ENCODE measurements at places on chromosomes 1 and 21.

DNA sequence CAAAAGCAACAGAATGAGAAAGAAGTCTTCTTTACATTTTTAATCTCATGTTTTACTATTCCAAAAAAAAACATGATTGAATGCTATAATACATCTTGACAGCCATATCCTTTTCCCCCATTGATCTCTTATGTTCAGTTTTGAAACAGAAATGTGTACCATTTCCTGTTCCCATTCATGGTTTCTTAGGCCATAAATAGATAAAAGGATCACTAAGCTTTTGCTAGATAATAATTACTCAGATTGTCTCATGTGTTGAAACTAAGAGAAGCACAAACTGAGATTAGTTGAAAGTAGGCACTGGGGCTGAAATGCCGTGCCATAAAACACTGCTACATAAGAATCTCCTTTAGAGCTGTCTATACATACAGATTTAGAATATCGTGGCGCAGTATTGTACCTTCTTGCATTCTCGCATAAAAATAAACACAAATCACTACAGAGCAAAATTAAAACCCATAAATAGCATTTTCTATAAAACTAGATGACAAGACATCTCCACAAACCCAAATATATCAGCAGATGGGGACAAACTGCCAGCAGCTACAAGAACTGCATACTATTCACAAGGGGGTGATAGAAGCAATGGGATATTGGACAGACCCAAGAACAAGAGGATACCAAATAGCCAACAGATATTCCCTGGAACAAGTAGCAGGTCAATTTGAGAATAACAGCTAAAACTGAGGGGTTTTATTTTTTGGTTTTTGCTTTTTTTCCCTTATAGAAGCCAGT, 405.3 kb upstream of the PRMT6 start:
- no peak for DNase-seq

- DNase-seq, result no peak
Observed at GRCh38 chr1:190273161-190273560, 204.5 kb downstream of the BRINP3 start.

DNA sequence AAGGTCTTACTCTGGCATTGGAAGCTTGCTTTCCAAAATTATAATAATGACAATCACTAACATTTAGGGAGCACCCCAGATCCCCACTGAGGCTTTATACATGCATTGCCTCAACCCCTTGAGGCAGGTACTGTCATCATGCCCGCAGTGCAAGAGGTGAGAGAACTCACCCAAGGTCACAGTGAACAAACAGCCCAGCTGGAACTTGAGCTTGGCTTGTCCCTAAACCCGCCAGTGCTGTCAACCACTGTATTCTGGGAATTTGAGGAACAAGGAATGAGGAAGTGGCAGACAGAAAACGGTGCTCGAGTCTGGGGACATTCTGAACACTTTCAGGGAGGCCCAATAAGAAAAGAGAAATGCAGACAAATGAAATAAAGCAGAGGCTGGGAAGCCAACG, 34.6 kb upstream of the TLR5 start:
- no peak for DNase-seq

- no peak for DNase-seq
Observed at GRCh38 chr1:28631713-28632112, 11.2 kb downstream of the TAF12 start.

- no peak for DNase-seq
Observed at GRCh38 chr1:57850176-57850940, 426.5 kb upstream of the DAB1 start.

- DNase-seq, result no peak
Observed at GRCh38 chr1:179082999-179083335, 1.1 kb downstream of the TOR3A start.

DNA sequence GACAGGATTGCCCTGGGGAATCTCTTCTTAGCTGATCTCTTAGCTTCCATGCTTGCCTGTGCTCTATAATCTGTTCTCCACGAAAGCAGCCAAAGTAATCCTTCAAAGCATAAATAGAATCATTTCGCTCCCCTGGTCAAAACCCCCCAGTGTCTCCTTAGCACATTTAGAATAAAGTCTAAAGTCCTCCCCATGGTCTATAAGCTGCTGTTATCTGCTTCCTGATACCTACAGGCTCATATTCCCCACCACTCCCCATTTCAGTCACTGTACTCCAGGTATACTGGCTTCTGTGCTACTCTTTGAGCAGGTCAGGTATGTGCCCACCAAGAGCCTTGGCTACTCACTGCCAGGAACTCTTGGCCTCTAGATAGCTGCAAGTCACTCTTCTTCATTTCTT, 2.9 kb downstream of the S100A12 start:
- DNase-seq, result no peak

- no peak for DNase-seq
Observed at GRCh38 chr1:246218686-246219085, 288.4 kb downstream of the SMYD3 start.

DNA sequence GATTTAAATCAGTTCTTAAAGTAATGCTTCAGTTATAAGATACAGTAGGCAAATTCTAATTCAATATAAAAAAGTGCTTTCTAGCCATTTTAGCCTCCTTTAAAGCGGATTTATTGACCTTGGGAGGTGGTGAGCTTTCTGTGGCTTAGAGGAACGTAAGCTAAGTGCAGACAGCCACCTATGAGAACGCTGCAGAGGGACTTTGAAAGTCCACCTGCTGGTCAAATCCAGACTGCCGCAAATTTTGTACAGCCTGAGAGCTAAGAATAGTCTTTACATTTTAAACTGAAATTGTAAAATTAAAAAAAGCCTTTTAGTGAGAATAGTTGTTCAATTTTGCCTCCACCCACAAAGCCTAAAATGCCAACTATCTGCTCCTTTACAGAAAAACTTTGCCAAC, 67.0 kb upstream of the SSX2IP start:
- DNase-seq, result no peak

DNA sequence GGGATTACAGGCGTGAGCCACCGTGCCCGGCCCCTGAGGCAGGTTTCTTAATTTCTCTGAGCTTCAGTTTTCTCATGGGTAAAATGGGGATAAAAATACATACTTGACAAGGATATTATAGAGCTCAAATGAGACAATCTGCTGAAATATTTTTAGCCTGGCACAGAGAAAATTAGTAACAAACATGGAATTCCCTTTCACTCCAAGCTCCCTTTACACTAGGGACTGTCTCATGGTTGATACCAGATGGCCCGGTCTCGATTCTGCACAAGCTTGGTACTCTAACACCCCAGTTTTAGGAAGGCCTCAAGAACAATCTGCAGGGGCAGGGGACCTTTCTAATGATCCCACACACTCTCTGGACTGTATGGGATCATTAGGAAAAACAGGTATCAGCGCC, 671.7 kb downstream of the SMYD3 start:
- DNase-seq, result no peak

GRCh38 chr21:27026501-27026900, 59.6 kb upstream of the ADAMTS5 start:
- no peak for DNase-seq

- no peak for DNase-seq
Observed at GRCh38 chr1:168970926-168971659, 135.4 kb upstream of the ATP1B1 start.

GRCh38 chr1:147723691-147724323, 36.6 kb downstream of the GJA5 start:
- DNase-seq, result no peak

DNA sequence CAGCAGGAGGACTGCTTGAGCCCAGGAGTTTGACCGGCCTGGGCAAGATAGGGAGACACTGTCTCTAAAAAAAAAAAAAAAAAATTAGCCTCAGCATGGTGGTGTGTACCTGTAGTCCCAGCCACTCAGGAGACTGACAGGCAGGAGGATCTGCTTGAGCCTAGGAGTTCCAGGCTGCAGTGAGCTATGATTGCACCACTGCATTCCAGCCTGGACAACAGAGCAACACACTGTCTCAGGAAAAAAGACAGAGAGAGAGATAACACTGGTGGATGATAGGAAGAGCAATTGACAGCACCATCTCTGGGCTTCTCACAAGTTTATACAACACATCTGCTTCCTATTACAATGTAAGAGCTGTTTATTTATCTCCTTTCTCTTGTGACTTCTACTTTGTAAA, 2.4 kb upstream of the RNU11 start:
- no peak for DNase-seq

- DNase-seq, result no peak
Observed at GRCh38 chr1:237711281-237711680, 179.4 kb downstream of the ZP4 start.

DNA sequence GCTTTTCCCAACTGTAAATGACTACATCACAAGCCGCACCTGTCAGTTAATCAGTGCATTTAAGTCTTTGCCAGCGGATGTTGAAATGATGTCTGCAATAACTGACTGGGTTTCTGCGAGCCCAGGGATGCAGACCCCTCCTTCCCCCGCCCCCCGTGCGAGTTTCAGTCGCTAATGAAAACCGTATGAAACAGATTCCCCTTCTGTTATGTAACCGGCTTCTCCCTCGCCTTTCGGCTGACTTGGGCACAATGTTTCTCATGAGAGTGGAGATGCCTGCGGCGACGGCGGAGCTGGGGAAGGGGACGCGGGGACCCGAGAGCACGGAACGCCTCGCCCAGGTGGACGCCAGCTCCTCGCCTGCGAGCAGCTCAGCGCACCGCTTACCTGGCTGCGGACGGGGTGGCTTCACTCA, 753 bp downstream of the KCNJ6 start:
- DNase-seq, result no peak

DNA sequence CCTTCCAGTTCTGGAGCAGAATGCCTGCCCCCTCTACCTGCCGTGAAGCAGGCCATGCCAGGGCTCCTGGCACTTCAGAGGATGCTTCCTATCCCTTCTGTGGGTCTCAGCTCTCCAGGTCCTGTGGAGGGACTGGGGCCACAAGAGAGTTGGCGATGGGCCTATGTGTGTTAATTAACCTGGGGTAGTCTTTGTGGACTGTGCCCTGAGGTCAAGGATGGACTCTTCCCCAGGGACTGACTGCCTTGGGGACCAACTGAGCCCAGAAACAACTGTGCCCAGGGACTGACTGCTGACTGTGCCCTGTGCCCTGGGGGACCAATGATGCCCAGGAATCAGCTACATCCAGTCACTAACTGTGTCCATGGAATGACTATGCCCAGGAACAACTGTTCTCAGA, 37.5 kb upstream of the POU3F1 start:
- DNase-seq, result no peak

DNA sequence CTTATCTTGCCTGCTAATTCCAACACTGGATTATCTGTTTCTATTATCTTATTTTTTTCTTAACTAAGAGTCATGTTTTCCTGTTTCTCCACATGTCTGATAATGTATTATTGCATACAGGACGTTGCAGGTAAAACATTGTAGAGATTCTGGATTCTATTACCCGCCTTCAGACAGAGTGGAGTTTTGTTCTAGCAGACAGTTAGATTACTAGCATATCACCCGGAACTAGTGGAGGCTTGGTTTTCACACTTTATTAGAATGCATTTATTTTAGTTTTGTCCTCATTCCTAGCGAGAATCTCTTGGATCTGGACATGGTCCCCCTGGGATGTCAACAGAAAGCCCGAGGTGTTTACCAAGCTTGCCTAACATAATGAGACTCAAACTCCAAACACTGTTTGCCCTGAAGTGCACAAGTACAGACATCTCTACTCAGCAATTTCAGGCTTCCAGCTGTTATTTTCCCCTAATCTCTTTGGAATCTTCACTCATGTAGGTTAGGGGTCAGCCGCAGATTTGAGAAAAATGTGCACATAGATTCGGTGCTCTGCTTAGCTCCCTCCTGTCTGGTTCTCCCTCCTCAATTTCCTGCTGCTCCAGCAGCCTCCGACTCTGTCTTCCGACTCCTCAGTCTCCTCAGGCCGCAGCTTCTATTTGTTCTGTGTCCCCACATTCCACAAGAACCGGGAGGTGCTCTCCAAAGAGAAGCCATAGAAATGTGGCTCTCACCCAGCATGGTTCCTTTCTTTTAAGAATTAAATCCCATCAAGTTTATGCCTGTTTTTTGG, 36.8 kb upstream of the PTPRF start:
- no peak for DNase-seq

- DNase-seq, result no peak
Observed at GRCh38 chr1:910311-910880, 13.3 kb upstream of the SAMD11 start.

GRCh38 chr1:110541906-110542395, 23.0 kb upstream of the KCNA10 start:
- no peak for DNase-seq

- no peak for DNase-seq
Observed at GRCh38 chr1:27868932-27869718, 3.2 kb upstream of the THEMIS2 start.

DNA sequence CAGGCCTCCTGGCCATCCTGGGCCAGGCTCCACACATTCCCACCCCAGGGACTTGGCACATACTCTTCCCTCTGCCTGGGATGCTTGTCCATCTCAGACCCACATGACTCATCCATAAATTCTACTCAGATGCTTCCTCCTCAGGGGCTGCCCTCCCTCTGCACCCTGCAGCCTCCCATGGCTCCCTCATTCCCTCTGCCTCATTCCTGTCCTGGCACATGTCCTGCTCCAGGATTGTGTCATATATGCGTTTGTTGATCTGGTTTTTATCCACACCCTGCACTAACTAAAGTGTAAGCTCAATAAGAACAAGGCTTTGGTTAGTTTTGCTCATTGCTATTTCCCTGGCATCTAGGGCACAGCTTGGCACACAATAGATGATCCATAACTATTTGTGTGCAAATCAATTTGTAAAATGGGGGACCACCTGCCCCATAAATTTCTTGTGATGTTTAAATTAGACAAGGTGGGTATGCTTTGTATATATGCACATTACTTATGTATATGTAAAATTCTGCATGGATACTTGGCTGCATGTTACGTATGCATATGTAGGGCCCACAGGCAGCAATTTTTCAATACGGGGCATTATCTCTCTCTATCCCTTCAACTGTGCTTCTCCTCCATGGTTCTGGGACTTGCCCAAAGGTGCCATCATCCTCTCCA, 191.4 kb downstream of the PTPRU start:
- DNase-seq, result no peak

GRCh38 chr1:113396585-113396984, 6.3 kb downstream of the MAGI3 start:
- no peak for DNase-seq

DNA sequence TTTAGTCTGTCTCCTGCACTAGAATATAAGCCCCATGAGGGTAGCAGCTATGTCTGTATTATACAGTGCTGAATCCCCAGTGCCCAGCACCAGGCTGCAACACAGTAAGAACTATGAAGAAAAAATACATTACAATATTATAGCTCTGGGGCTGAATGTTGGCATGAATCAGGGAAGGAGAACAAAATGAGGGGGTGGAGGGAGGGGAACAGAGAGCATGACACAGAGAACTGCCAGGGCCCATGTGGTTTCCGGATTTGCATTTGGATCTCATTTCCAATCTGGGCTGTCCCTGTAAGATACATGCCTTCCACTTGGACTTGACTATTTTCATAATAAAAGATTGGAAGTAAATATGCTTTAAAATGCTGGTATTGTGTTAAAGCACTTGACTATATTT, 35.8 kb downstream of the C1orf198 start:
- no peak for DNase-seq

DNA sequence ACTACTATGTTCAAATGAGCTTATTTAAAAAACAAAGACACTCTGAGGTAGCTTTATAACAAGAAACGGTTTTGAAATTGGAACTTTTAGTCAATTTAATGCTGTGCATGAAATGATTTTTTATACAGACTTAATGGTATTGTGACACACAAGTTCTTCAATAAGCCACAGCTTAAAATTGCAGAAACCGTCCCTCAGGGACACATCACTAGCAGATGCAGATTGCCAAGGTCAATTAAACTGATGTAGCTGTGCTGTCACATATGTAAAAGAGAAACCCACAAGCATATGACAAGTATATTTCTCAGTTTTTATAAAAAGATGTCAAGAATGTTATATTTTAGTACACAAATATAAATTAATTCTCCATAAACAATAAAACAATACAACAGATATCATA, 366.9 kb downstream of the DPYD start:
- DNase-seq, result no peak
